ENCODE measurements at places on chromosomes 3 and 15.
A peak's percentile ranks its signal among the peaks of the same experiment; 100 is the strongest.

DNA sequence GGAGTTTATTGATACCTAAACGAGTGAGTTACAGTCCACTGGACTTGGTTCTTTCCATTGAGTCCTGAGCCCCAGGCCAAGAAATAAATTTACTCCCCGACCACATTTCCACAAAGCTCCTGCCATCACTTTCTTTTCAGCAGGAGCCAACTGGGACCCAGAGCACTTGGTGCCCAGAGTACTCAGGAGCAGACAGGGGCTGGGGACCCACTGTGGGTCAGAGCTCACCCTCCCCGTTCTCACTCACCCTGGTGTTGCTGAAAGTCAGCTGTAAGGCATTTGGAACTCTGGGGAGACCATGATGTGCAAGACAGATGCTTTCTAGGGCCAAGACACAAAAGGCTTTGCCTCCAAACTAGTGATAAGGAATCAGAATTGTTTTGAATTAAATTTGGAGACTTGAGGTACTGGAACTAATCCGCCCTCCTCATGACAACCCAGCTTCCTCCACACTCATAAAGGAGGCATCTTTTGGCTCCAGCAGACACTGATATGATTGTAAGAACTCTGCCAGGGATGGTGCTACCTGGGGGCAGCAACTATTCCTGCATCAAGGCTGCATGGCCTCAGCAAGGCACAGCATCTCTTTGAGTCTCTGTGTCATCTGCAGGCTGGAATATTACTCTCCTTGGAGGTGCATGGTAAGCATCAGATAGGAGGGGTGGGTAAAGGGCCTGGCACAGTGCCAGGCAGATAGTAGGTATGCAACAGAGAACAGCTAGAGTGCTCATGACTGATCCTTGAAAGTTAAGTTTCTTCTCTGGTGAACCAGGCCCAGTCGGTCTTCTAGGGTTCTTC, 7.3 kb upstream of the CAMK1 start:
- DNase-seq, result no peak

DNA sequence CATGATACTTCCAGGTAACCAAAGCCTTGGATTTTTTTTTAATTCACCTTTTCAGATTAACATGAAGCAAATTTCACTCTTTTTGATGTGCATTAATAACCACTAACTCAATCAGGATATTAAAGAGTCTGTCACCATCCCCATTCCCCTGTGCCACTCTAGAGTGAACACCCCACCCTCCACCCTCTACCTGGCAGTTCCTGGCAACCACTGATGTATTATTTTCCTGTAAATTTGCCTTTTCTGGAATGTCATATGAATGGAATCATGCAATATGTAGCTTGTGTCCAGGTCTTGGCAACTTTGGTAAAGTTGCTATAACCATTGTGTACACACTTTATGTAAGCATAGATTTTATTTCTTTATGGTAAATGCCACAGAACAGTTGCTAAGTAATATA, 627.6 kb downstream of the MCTP2 start:
- no peak for DNase-seq

DNA sequence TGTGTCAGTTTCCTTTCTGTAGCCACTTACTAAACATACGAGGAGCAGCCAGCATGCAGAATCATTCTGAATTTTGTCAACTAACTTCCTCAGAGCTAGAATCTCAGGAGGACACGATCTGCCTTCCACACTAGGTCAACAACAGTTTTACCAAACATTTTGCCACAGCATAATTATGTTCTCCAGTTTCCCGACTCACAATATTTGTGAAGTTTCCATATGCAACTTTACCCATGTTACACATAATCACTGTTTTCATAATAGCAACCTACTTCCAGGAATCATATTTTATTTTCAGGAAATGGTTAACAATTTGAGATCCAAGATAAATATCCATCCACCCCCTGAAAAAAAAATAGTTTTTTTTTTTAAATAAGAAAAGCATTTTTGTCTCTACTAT, 595.0 kb downstream of the PYDC2 start:
- no peak for DNase-seq

GRCh38 chr3:37130984-37131859, 43.2 kb downstream of the LRRFIP2 start:
- DNase-seq, result peak; percentile 48

DNA sequence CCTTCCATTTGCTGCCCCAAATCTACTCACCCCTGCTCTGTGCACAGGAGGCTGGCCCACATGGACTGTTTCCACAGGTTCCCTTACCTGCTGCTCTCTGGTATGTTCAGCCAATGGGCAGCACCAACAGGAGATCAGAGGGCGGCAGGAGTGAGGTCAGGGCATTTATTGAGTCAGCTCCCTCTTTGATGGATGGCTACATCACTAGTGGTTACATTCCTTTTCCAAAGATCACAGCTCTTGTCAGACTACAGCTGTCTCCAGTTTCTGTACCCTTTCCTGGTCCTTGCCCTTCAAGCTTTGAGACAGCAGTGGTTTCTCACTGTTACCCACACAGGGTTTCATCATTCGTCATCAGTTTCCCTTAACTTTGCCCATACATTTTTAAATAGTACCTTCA, 325.1 kb downstream of the SUCLG2 start:
- DNase-seq, result no peak

GRCh38 chr15:27237319-27237939, 266.4 kb downstream of the GABRG3 start:
- DNase-seq, result no peak

DNA sequence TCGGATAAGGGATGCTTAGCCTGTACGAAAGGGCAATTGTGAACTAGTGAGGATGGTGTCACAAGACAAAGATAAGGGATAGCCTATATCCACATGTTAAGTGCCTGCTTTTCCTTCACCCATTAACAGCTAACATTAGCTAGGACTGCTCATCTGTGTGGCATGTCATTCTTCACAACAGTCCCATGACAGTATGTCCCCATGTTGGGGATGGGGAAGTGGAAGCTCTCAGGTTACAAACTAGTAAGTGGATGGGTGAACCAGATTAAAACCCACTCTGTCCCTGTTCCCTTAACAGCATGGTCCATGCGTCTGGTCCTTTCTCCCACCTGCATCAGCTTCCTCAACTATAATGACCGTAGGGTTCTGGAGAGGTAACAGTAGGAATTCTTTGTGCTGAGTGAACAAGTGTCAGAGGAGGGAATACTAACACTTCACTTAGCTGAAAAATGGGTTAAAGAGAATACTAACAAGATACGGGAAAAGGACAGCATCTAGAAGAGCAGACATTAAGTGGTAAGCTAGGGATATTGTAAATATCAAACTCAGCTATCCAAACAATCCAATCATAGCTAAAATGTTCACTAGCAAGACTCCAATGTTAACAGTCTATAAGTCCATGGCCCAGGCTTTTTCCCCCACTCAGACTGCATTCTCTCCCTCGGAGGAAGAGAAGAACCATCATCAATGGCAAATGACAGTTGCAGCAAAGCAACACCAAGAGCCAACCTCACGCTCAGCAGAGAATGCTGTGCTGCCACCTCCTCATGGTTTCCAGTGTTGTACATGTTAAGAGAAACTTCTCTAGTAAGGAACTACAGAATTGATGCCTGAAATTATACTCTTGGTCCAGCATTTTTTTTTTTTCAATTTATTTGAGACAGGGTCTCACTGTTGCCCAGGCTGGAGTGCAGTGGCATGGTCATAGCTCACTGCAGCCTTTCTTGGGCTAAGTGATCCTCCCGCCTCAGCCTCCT, 5.0 kb downstream of the RPLP1 start:
- peak; percentile 37 for DNase-seq

DNA sequence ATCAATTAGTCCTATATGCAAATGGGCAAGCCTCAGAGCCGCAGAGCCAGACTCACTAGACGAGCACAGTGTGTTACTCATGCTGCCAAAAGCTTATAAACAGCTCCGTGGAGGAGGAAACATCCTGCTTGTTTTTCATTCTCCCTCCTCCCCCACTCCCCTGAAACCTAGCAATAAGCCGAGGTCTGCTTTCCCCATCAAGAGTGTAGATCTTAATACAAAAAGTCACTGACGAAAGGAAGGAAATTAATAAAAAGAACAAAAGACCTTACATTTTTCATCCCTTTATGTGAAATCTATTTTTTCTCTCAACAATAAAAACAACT, 88.5 kb downstream of the XXYLT1 start:
- no peak for DNase-seq

GRCh38 chr15:65766422-65767263, 25.4 kb downstream of the DENND4A start:
- DNase-seq, result no peak

GRCh38 chr3:169244119-169244864, 419.2 kb downstream of the MECOM start:
- DNase-seq, result no peak

GRCh38 chr15:32707436-32707835, 10.4 kb upstream of the GREM1 start:
- DNase-seq, result no peak

- peak; percentile 68 for DNase-seq
Observed at GRCh38 chr3:122102191-122102935, 47.2 kb downstream of the CD86 start.

GRCh38 chr3:14335774-14336748, 66.3 kb upstream of the SLC6A6 start:
- no peak for DNase-seq

GRCh38 chr3:155664925-155665695, 79.8 kb downstream of the PLCH1 start:
- peak; percentile 83 for DNase-seq

DNA sequence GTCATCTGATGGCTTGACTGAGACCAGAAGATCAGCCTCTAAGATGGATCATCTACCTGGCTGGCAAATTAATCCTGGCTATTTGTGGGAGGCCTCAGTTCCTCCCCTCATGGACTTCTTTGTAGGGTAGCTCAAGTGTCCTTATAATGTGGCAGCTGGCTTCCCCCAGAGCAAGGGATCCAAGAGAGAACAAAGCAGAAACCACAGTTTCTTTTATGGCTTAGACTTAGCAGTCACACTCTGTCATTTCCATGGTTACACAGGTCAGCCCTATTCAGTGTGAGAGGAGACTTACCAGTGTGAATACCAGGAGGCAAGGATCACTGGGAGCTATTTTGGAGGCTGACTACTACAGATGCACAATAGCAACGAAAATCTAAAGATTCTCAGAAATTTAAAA, 15.3 kb upstream of the ARL14 start:
- DNase-seq, result no peak

DNA sequence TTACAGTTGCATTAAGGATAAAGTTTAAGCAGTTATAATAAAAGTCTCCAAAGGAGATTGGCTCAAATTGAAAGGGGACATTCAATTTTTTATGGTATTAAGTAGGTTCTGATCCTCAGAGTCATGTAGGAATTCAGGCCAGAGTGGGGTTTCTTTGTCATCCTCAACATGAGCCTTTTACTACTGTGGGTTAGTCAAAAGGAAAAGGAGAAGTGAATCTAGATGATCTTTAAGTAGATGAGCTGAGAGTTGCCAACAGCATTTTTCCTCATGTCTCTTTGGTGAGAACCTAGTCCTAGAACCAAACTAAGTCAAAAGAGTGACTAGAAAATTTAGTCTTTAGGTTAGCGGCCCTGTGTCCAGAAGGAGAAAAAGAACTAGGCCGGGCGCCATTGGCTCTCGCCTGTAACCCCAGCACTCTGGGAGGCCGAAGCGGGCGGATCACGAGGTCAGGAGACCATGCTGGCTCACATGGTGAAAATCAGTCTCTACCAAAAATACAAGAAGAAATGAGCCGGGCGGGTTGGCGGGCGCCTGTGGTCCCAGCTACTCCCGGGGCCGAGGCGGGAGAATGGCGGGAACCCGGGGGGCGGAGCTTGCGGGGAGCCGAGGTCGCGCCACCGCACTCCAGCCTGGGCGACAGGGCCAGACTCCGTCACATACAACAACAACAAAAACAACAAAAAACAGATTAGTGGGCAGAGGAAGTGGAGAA, 4.2 kb upstream of the CHL1 start:
- no peak for DNase-seq

- no peak for DNase-seq
Observed at GRCh38 chr3:107904536-107905066, 186.2 kb downstream of the CD47 start.

DNA sequence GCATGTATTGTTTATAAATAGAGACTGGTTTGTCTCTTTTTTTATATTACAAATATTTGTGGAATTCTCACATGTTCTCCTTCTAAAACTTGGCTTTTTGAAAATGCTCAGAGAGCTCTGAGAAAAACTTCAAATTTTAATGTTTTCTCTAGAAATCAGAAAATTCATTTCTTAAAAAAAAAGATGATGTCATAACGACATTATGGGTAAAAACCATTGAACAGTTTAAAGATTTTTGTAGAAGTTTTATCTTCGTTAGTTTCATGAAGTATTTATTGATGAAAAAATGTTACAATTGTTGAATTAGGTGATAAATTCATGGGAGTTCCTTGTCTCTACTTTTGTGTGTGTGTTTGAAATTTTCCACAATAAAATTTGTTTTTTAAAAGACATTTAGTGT, 81.3 kb downstream of the SATB1 start:
- DNase-seq, result no peak

DNA sequence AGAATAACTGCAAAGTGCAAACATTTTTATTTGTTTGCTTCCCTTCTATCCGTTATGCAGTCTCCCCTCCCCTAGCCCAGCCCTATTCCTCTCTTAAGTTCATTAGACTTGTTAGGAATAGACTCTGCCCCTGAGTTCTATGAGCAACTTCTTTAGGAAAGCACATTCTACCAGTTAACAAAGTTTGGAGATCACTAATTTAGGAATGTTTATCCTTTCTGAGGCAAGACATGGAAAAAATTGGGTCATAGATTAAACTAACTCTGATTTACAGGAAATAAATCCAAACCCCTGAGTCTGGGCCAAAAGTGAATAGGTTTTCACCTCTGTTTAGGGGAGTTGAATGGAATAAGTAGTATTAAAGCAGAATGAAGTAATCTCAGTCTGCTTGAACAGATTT, 34.4 kb downstream of the C3orf80 start:
- DNase-seq, result no peak

DNA sequence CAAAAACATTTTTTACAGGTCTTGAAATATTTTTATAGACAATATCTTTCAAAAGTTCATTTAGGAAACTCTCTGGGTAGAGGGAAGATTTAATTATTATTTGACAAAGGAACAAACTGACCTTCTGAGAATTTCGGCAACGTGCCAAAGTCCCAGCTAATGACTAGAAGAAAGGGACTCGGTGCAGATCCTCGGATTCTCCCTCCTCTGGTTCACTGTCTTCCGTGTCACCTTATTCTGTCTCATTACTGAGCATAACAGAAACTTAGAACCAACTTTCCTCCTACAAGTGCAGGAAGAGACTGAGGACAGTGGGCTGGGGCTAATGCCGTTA, 339.1 kb downstream of the MECOM start:
- DNase-seq, result no peak

DNA sequence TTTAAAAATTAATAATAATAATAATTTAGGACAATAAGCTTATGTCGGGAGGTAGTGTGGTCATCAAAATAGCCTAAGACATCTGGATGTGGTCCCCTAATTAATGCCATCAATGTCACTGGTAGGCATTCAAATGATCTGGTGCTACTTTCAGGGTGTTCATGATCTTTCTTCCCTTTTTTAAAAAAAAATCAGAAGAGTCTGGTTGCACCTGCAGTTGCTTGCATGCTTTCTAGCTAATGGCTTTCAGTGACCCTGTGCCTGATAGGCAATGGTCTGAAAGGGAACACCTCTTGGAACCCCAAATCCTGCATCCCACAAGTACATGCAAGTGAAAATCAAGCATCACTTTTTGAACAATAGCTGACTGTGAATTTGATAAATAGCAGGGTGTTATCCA, 64.1 kb upstream of the KBTBD8 start:
- DNase-seq, result no peak
